Dermis blood vessel endothelial cell (primary cell): ENCODE measurements at places on chromosomes 7 and 10. TPM values are rescaled to one million over a fixed set of nuclear protein-coding genes. Genes with fewer than 3 reads are reported as not detected.
A peak's percentile ranks its signal among the peaks of the same experiment; 100 is the strongest.

TEX36 gene
- total RNA-seq: not detected in 2 replicates

TUBB8 gene
- total RNA-seq: 0.09 TPM in 1 of 2 replicates, not detected in the other

TMEM248 gene
- 92.6 and 97.2 TPM in 2 replicates for total RNA-seq

DNA sequence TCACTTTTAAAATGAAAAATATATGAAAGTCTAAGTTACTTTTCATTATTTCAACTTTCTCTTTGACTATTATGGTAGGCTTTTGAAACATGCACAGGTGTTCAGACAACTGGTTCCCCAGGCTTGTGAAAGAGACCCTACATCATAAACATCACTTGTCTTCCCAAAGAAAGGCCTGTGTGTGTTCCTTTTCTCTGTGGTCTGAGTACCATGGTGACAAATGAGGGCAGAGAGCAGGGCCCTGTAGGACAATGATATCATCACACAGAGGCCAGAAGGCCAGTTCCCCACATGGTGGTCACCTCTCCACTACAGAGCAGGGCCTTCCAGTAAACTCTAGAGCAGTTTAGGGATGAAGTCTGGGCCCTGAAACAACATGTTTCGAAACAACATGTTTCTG lies 288.8 kb downstream of the USP6NL start:
- no peak for DNase-seq

DNA sequence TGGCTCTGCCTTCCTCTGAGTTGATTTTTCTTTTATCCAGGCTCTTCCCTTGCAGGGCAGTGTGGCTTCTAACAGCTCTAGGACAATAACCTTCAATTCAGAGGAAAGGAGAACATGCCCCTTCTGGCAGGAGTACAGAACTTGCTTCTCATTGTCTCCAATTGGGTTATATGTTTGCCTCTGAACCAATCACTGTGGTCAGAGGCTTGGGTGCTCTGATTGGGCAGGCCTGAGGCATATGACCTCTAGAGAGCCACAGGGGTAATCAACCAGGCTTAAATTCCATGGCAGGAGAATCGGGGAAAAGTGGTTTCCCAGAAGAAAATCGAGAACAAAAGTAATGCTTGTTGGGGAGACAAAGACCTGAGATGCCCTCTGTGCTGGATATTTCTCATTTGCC lies 240.0 kb downstream of the REEP3 start:
- DNase-seq: no peak

DNA sequence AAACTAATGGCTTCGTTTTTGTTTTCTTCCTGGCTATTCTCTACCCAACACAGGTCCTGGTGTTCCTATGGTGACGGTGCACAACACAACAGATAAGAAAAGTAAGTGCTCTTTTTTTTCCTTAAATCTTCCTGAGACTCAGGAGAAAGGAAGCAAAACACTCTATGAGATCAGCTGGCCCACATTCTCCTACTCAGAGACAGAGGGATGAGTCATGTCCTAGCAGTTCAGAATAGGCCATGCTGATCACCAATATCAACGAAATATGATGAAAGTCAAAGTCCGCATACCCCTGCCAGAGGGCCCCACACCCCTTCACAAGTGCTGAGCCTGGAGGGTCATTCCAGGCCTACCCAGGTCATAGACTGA lies 149.2 kb downstream of the PAXIP1 start:
- no peak for DNase-seq

CALHM1 gene
- total RNA-seq: not detected in 2 replicates

STEAP1 gene
- 11.1 and 27.6 TPM in 2 replicates for total RNA-seq

- no peak for DNase-seq
Observed at GRCh38 chr10:5683065-5683464, 1.6 kb upstream of the TASOR2 start.

DNA sequence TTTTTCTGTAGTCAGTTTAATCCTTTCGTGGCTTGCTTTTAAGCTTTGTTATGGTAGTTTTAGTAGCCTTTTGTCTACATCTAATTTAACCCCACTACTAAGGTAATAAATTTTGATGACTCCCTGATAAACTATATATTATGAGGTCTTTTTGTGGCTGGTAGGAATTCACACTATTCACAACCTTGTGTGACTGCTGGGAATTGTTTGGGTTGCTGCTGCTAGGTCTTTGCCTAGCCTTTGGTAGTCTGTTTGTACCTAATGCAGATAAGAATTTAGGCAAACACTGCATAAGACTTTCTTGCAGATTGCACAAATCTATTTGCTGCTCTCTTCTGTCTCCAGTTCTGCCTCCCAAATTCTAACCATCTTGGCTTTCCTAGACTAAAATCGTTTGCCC lies 58.3 kb downstream of the SHOC2 start:
- DNase-seq: no peak

EXOC4 gene
- total RNA-seq: 112 and 140 TPM in 2 replicates

- DNase-seq: peak; percentile 64
Observed at GRCh38 chr10:45424668-45425404, 50.8 kb downstream of the ALOX5 start.

TET1 gene
- 1.2 TPM in 2 replicates for total RNA-seq

- DNase-seq: peak; percentile 78
Observed at GRCh38 chr7:21253740-21254687, 173.9 kb upstream of the SP4 start.

DNA sequence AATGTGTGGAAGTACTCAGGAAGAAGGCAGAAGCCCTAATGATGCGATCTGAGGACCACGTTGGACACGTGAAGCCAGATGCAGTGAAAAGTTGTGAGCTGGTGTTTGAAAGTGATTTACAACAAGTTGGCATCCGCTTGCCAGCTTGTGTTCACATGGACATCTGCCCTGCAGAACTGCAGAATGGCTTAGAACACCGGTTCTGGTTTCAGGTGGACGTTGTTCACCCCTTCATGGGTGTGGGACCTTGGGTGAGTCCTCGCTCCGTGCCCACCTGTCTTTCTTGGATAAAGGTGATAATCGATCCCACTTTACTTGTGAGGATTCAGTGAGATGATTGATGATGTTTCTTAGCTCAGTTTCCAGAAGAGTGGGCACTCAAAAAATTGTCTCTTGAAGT lies 53.8 kb downstream of the CAMK1D start:
- no peak for DNase-seq

GRCh38 chr7:73770002-73770859 lies at the start of gene CLDN3:
CLDN3 (minus strand) TSS chr7:73770270; CDS start chr7:73770049, 221 bp downstream.
- peak; percentile 49 for DNase-seq

SLC16A12 gene
- total RNA-seq: 0.14 and 0.34 TPM in 2 replicates

WAPL gene
- 46.5 and 62.3 TPM in 2 replicates for total RNA-seq

HOXA6 gene
- 2.9 and 8.6 TPM in 2 replicates for total RNA-seq

DNA sequence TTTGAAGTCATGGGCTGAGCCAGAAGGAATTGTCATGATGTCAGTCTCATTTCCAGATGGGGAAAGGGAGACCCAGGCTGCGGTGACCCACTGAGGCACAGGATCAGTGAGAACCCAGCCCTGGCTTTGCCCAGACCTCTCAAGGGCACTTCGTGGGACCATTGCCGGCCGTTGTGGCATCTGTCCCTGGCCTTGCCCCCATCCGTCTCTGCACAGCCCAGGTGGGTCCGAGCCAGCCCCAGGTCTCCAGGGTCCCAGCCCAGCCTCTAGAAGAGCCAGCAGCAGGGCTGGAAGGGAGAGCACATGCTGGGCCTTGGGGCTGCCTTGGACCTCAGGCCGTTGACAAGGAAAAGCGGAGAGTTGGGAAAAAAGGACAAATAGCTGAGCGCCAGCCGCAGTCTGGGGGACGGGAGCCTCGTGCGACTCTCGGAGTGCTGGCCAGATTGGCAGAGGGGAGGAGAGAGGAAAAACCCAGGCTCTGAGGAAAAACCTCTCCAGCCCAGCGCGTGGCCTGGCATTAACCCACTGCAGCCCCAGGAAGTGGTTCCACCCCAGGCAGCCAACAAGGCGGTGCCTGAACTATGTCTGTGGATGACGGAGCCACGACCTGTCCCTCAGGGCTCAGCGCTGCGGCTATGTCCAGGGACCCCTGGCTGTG lies 30.2 kb downstream of the GRIFIN start:
- no peak for DNase-seq

RASA4 gene
- total RNA-seq: 30.4 and 38.3 TPM in 2 replicates

DNA sequence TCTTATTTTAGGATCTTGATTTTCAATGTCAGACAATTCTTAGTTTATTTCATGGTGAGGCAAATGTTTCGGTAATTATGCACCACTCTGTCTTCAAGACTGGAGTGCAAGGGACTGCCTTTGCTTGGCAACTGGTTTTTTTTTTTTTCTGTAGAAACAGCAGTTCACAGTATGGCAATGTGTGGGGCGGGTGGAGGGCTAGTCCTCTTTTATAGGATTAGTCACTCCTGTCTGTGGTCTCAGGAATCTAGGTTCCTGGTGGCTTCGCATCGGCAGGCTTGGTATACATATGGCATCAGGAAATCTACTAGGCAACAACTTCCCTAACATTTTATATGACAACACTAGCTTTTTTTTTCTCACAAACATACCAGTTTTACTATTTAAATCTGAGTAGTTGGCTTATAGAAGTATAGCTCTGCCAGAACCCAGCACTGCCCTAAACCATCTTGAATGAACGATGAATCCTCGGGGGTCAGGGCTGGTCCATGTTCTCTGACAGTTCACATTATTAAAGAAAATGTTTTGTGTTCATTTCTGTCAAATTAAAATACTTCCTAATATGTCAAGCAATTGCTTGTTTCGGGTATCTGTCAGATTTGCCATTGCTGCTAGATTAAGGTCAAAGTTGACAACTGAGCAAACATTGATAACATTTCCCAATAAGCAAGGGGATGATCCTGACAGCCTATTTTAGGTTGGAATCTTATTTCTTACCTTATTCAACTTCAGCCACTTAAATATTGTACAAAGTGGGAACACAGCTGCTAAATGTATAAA lies 289.7 kb upstream of the VSTM2A start:
- DNase-seq: no peak

GRCh38 chr7:129072479-129073011 lies 17.6 kb upstream of the TNPO3 start:
- DNase-seq: no peak

GPR26 gene
- not detected in 2 replicates for total RNA-seq

KIAA1549 gene
- 2.6 and 3.3 TPM in 2 replicates for total RNA-seq

DNA sequence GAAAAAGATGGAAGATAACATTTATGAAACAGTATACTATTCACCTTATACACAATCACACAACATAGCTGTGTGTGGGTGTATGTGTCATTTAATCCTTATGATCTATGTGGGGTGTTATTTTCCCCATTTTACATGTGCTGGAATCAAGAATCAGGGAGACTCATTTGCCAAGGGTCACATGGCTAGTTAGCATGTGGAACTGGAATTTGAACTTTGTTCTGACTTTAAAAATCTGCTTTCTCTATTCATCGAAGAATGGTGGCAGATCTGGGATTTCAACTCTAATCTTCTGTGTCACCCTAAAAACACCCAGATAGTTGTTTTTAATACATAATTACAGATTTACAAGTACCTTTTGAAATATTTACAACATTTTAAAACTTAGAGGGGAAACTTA lies 65.2 kb downstream of the ADAM22 start:
- no peak for DNase-seq

- no peak for DNase-seq
Observed at GRCh38 chr7:117619681-117620080, 139.9 kb downstream of the CFTR start.

DNA sequence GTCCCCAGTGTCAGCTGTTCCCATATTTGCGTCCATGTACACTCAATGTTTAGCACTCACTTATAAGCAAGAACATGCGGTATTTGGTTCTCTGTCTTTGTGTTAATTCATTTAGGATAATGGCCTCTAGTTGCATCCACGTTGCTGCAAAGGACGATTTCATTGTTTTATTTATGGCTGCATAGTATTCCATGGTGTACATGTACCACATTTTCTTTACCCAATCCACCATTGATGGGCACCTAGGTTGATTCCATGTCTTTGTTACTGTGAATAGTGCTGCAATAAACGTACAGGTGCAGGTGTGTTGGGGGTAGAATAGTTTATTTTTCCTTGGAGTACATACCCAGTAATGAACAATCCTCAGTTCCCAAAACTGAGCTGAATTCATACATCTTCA lies 24.3 kb upstream of the TRIM56 start:
- no peak for DNase-seq

DNA sequence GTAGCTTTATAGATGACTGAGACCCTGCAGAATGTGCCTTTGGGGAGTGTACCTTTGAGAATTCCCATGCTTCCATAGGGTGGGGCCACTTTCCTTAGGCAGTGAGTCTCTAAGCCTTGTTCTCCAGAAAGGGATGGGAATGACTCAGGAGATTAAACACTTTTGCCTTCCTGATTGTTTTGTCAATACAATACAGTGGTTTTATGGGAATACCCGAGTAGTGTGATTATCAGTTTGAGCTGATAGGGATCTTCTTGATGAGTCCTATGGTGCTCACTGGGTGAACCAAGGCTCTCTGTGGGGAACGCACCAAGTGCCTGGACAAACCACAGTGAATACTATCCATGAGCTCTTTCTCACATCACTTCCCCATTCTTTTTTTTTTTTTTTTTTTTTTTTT lies 6.3 kb downstream of the MYOF start:
- DNase-seq: peak; percentile 85

DNA sequence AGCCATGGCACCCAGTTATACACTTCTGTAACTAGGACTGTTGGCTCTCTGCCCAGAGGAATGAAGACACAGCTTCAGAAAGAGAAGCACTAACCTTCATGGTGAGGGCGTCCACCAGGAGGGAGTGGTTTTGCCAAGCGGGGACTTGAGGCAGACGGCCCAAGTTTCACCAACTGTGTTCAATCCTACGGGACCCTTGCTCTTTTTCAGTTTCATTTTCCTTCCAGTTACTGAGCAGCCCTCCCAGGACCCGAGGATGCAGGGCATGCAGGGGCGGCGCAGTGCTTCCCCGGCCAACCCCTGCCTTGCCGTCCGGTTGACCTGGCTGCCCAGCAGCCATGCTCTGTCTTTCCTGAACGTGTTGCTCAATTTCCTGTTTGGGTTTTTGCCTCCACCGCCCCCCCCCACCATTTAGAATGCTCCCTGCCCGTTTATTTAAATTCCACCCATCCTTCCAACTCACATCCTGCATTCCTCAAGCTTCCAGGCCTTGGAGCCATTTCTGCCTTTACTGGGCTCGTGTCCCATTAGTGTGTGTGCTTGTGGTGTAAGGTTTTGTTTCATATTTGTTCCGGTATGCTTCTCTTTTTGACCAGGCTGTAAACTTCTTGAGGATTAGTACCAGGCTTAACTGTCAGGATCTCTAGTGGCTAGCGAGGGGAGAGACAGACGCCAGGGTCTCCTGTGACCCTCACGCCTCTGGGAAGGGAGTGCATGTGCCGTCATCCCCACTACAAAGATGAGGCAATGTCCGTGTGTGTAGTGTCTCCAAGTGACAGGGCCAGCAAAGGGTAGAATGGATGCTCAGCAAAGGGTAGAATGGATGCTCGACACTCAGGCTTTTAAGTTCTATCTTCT lies 31.6 kb downstream of the IL15RA start:
- DNase-seq: peak; percentile 95

- no peak for DNase-seq
Observed at GRCh38 chr10:112948196-112948595, 1.9 kb upstream of the TCF7L2 start.

- no peak for DNase-seq
Observed at GRCh38 chr7:98211221-98211675, at the start of gene BHLHA15. BHLHA15 (plus strand) TSS chr7:98211439; CDS start chr7:98212310, 871 bp downstream.
